Trophoblast cell (in vitro differentiated cells and primary cell): ENCODE measurements at places on chromosomes 6 and 20.

GRCh38 chr6:123333000-123333756, 303.6 kb downstream of the TRDN start:
- DNase-seq: no peak

DNA sequence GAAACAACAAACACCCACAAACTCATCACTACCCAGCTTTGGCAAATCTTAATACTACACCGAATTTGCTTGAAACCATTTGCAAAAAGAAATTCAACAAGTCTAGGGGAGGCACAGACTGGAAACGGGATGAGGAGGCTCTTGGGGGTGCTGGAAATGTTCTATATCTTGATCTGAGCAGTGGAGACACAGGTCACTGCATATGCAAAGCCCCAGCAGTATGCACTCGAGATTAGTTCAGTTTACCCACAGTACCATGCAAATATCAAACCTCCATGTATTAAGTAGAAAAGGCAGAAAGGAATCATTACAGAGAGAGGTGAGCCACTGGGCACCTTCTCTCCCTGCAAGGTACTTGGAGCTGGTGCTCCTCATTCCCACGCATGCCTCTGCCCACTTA, 75.9 kb downstream of the PREX1 start:
- DNase-seq: no peak

DNA sequence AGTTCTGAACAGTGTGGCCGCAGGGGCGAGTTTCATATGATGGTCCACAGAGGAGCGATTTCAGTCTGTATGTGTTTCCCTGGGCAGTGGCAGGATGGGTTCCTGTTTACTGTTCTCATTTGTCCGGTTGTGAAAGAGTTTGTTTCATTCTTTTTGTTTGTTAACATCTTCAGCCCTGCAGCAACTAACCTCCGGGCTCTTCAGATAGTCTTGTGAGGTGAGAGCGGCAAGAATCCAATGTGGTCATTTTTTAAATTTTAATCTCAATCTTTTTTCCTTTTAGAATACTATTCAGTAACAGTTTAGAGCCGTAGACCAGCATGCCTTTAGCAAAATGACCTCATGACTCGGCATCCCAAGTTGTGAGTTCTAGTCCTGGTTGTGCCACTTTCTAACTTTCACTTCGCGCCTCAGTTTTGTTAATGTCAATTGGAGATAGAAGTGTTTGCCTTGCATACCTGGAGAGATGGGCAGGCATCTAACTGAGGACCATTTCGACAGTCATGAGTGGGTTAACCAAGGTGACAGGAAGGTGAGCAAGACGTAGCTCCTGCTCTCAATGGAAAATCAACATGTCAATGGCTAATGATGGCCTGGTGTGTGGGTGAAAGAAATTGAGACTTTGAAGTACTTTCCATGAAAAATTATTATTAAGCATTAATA, 38.5 kb upstream of the PXDC1 start:
- DNase-seq: peak; percentile 85

- no peak for DNase-seq
Observed at GRCh38 chr6:391559-392440, at the start of gene IRF4. IRF4 (plus strand) TSS chr6:391752; CDS start chr6:393153, 1,401 bp downstream.

DNA sequence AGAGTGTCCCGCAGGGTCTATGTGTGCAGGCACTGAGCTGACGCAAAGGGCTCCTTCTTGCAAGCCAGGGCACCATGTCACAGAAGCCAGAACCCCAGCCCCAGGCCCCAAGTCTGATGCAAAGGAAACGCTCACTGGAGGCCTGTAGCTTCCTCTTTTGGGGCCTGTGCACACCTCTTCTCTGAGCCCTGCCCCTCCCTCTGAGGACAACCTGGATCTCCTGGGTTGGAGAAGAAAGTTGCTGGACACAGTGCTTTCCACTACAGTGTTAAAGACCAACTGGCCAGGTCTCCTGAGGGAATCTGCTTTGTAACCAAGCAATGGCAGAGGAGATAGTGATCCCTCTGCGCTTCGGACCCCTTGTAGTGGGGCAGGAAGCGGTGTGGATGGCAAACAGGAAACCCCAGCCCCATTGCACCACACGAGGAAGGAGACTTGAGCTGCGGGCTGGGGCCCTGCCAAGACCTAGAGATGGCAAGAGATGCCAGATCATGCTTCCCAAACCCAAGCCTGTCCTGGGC, 90.0 kb downstream of the PRND start:
- no peak for DNase-seq

GRCh38 chr6:107115695-107116327, 496 bp upstream of the BEND3 start:
- DNase-seq: peak; percentile 34

- no peak for DNase-seq
Observed at GRCh38 chr20:63086421-63087235, 79.9 kb upstream of the BHLHE23 start.

- no peak for DNase-seq
Observed at GRCh38 chr6:157157258-157157657, 166.1 kb downstream of the TMEM242 start.

- DNase-seq: peak; percentile 50
Observed at GRCh38 chr6:151501511-151502136, 7.8 kb downstream of the CCDC170 start.

DNA sequence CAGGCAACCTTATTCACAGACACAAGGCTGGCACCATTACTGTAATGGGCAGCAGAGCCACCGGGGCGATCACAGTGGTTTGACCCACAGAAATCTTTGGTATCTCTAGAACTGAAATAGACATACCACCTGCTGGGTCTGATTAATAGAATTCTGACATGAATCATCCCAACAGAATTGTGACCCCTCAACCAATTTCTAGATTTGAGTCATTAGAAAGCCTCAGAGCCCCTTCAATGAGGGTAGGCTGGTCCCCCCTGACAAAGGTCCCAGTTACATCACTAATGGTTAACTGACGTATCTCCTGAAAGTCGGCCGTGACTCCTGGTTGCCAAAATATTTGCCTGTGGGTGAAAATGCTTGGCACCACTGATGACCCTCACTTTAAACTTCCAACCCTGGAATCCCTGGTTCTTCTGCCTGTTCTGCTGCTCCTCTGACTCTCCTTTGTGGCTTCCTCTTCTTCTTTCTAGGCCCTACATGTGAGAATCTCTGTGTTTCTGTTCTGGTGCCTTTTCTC, 124.9 kb upstream of the ARID1B start:
- no peak for DNase-seq

DNA sequence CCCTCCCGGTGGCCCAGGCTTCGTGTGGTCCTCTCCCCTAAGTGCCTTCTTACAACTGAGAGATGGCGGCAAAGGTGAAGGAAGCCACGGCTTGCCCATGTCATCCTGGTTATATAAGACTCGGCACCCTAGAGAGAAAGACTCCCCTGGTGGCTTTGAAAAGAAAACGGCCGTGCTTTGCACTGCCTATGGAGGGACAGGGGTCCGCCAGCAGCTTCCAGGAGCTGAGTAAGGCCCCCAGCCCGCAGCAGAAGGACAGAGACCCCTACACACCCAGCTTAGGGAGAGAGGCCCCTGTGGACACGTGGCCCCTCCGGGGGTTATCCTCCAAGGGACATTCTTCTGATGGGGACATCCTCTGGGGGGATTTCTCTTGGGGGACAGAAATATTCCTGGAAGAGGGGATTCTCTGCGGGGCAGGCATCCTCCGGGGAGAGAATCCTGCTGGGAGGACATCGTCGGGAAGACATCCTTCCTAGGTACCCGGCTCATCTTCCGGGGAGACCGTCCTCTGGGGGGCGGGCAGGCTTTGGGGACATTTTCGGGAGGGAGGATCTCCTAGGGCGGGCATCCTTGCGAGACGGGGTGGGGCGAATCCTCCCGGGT, 511 bp upstream of the OGFR start:
- DNase-seq: no peak

- peak; percentile 71 for DNase-seq
Observed at GRCh38 chr6:153032255-153032882, 29.9 kb upstream of the MTRF1L start.

DNA sequence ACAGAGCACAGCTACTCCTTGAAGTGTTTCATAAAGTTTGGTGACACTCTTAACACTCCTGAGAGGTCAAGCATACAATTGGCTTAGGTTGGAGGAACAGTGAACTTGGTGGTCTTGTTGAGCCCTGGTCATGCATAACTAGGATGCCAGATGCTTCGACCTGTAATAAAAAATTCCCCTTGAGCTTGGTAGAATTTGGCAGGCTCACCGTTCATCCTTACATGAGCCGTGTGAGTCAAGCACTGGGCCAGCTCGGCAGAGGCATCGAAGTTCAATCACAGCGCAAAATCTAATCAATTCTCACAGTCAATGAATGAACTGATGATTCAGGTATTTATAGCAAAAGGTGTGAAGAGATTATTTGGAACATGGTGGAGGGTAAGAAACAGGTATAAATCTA, 33.7 kb downstream of the CYP24A1 start:
- no peak for DNase-seq

- no peak for DNase-seq
Observed at GRCh38 chr20:5090191-5090590, 29.6 kb downstream of the PCNA start.

GRCh38 chr20:32157611-32158010, 48.1 kb downstream of the TM9SF4 start:
- no peak for DNase-seq

GRCh38 chr6:22363714-22364239, 66.9 kb upstream of the PRL start:
- DNase-seq: no peak

DNA sequence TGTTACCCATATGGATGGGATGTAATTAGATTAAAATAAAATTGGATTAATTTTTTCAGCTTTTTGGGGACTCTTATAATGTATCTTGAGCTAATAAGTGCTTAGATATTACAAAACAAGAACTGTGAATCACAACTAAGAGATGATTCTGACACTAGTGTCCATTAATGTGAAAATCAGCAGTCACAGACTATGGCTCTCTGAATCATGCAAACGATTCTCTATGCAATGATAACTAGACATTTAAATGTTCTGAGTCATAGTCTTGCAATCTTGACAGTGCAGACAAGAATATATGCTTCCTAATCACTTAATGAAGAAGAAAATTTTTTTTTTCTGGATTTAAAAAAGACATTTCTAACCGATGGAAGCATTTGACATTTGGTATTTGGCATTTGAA, 82.2 kb upstream of the OPRM1 start:
- no peak for DNase-seq

- DNase-seq: peak; percentile 71
Observed at GRCh38 chr6:105795913-105796517, 290.1 kb upstream of the PRDM1 start.

DNA sequence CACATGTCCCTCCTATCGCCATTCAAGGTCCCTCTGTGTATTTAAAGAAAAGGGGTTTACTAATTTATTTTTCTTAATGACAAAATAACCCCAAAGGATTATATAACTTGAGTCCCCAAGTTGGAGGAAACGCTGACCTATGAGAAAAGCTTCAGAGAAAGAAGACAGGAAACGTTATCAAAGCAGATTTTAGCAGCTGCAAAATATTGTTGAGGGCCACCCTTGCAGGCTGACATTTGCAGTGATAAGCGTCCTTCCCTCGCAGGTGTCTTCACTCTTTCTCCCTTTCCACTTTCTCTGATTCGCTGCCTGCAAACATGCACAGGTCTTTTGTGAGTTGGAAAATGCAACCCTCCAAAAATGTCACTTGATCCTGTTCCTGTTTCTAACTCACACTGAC, 103.2 kb upstream of the RIPOR2 start:
- DNase-seq: no peak

DNA sequence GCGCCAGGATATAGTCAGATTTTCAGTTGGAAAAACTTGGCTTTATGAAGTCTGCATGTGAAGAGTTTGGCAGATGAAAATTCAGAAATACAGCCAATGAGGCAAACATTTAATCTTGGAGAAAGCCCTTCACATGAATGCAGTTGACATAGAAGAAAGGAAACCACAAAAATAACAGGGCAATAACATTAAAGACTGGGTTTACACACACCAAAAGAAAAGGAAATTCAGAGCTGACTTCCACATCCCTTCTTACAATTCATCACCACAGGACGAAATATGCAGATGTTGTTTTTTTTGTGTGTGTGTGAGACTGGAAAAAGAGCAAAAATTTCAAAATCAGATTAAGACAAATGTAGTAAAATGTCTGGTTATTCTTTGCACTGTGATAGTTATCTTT, 69.8 kb upstream of the HEY2 start:
- no peak for DNase-seq

GRCh38 chr20:38537176-38537575, 43.8 kb upstream of the ADIG start:
- DNase-seq: no peak

DNA sequence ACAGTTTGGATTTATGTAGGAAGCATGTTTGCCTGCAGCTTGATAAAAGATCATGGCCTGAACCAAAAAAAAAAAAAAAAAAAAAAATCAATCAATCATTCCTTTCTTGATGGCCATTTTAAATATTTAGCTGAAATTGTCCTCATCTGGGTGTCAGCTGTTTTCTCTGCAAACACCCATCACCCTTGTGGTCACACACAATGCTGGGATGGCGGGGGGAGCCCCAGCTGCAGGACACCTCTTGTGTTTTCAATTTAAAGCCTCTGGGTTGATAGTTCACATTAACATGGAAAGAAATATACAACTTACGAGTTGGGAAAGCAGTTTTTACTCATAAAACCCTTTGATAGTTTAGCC, 160.4 kb downstream of the ZFP64 start:
- DNase-seq: no peak

GRCh38 chr6:162887981-162888689, 160.4 kb downstream of the PACRG start:
- no peak for DNase-seq

- no peak for DNase-seq
Observed at GRCh38 chr6:42153921-42154320, 11.5 kb upstream of the C6orf132 start.

DNA sequence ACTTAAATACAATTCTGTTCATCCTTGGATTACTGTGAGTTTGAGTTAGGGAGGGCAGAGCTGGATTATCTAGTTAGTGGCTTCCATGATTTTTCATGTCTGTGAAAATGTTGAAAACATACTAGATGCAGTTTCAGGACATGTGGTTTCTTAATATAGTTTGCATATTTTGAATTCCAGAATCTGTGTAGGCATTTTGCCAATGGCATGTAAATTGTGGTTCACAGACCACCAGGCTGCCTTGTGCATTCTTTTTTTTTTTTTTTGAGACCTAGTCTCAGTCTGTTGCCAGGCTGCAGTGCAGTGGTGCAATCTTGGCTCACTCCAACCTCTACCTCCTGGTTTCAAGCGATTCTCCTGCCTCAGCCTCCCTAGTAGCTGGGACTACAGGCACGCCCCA, 42.8 kb downstream of the CDC5L start:
- DNase-seq: no peak

GRCh38 chr6:132072831-132073230, 121.7 kb upstream of the CCN2 start:
- no peak for DNase-seq

DNA sequence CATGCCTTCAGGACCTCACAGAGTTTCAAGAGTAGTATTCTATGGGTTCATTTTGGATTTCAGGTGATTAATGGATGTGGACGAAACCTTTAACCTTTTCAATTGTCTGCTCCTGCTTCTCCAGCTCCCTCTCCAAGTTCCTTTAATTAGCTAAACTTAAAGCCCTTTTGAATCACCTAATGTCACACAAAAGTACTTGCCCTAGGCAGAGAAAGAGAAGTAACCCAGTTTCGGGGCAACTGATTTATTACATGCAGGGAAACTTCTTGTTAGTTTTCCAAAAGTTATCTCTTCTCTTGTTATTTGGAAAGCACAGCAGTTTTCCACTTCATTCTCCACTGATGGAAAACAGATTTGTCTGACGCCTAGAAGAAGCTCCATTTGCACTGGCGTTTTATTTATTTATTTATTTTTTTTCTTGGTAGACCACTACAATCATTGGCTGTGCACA, 407.7 kb upstream of the JARID2 start:
- no peak for DNase-seq

- DNase-seq: no peak
Observed at GRCh38 chr6:132405143-132405915, 4.1 kb upstream of the MOXD1 start.
